Karpas-422 (cell line): ENCODE measurements at places on chromosomes 16 and 17. TPM values are rescaled to one million over a fixed set of nuclear protein-coding genes. Genes with fewer than 3 reads are reported as not detected.

PDPK1 gene
- 24.9 and 49.5 TPM in 2 replicates for total RNA-seq

NHLRC4 gene
- total RNA-seq = 3.7 and 5.9 TPM in 2 replicates

KRTAP4-5 gene
- total RNA-seq = not detected in 2 replicates

DNA sequence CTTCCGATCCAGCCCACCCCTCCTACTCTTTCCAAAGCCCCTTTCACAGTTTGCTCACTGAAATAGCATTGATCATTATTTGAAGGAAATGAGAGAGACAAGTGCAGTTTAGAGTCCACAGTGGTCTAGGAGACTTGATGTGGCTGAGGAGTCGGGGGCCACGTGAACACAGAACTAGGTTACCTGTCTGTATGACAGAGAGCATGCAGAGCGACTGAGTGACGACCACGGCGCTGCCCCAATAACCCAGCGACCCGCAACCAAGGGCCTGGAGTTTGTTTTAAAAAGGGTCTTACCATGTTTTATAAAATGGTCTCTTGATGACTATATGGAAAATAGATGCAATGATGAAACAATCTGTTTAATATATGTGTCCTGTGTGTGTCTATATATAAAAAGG lies 39.5 kb downstream of the NDEL1 start:
- no peak overlapping the region for H3K4me3 ChIP-seq
- H3K27me3 ChIP-seq = no peaks in the 10 kb centered on the region
- H3K36me3 ChIP-seq = peaks cover 9% of the 10 kb centered on the region
- H3K4me1 ChIP-seq = no peaks in the 10 kb centered on the region
- H3K27ac ChIP-seq = no peak overlapping the region

GRCh38 chr17:42274253-42274542 lies 2.0 kb downstream of the STAT5B start:
- peaks cover 9% of the 10 kb centered on the region; the same call in 1 of the 2 replicates for H3K36me3 ChIP-seq
- peak overlapping the region; percentile 77 for H3K27ac ChIP-seq
- no peak for DNase-seq
- H3K4me1 ChIP-seq = peaks cover 65% of the 10 kb centered on the region
- peak overlapping the region; percentile 96 for H3K4me3 ChIP-seq

ASGR1 gene
- total RNA-seq = 1.2 TPM in 1 of 2 replicates, not detected in the other

TM4SF5 gene
- total RNA-seq = not detected in 2 replicates

ABCC6 gene
- total RNA-seq = not detected in 2 replicates

- no peak overlapping the region for H3K27ac ChIP-seq
- H3K4me1 ChIP-seq = peaks cover 9% of the 10 kb centered on the region; the same call in 1 of the 2 replicates
- no peaks in the 10 kb centered on the region for H3K27me3 ChIP-seq
- H3K4me3 ChIP-seq = no peak overlapping the region
Measured at GRCh38 chr16:9070254-9070653, 21.2 kb upstream of the HAPSTR1 start.

- no peaks in the 10 kb centered on the region for H3K36me3 ChIP-seq
- no peaks in the 10 kb centered on the region for H3K27me3 ChIP-seq
- H3K4me3 ChIP-seq = no peak overlapping the region
- no peaks in the 10 kb centered on the region for H3K4me1 ChIP-seq
- DNase-seq = no peak
- H3K27ac ChIP-seq = no peak overlapping the region
Measured at GRCh38 chr17:67652433-67652832, 65.3 kb upstream of the NOL11 start.
